ENCODE measurements at places on chromosomes 2 and 18. TPM values are rescaled to one million over a fixed set of nuclear protein-coding genes. Genes with fewer than 3 reads are reported as not detected.

DNA sequence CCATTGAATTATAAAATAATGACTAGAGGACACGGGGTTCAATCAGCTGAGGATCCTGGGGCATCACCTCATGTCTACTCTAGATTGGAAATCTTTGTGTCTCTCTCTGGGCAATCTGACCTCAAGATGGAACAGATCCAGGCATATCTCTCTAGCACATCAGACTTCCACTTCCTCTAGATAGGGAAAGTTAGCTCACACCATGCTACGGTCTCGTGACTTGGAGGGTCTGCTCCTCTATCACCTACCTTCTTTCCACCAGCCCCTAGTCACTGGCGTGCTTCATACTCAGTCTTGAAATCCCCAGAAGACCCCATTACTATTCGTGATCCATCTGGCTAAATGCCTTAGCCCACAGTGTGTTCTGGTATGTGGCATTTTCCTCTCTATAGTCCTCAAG lies 148.8 kb downstream of the ANKRD44 start:
- DNase-seq: no peak

DNA sequence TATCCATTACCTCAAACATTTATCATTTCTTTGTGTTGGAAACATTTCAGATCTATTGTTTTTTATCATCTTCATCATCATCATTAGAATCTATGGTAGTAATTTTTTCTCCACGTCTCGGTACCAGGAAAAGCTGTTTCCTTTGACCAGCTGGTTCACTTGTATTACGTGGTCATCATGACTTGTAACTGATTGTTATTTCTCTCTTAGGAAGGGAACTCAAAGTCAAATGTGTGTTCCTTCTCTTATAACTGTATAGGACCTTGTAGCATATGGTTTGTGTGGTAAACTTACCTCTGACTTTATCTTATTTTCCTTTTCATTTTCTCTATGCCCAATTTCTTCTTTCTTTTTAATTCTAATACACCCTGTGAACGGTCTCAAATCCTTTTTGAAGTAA lies 16.5 kb downstream of the NCOA1 start:
- no peak for DNase-seq

DNA sequence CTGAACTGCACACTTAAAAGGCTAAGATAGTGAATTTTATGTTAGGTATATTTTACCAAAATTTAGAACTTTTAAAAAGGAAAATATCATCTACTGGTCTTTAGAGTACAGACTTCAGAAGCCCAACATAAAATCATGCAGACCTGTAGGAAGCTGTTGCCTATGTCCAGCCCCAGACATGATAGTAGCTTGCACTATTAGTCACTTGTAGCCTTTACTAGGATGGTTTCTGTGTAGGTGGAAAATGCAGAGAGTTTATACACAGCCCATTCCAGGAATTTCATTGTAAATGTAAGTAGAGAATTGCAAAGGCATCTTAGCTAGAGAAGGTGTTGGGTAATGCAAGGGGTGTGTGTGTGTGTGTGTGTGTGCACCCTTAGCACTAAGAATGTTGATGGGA lies 640.2 kb downstream of the RNF144A start:
- DNase-seq: no peak

GRCh38 chr2:207939342-207940108 lies 85.8 kb downstream of the PLEKHM3 start:
- no peak for DNase-seq

DHRS9 gene
- total RNA-seq: 0.81 TPM

- no peak for DNase-seq
Observed at GRCh38 chr2:237403024-237403882, 10.7 kb downstream of the COL6A3 start.

ACTG2 gene
- total RNA-seq: 1.9 TPM

- DNase-seq: no peak
Observed at GRCh38 chr2:203732953-203733510, 26.6 kb downstream of the CD28 start.

GRCh38 chr2:215828528-215829184 lies 184.7 kb downstream of the MREG start:
- peak; percentile 53 for DNase-seq

IL37 gene
- not detected for total RNA-seq

DNA sequence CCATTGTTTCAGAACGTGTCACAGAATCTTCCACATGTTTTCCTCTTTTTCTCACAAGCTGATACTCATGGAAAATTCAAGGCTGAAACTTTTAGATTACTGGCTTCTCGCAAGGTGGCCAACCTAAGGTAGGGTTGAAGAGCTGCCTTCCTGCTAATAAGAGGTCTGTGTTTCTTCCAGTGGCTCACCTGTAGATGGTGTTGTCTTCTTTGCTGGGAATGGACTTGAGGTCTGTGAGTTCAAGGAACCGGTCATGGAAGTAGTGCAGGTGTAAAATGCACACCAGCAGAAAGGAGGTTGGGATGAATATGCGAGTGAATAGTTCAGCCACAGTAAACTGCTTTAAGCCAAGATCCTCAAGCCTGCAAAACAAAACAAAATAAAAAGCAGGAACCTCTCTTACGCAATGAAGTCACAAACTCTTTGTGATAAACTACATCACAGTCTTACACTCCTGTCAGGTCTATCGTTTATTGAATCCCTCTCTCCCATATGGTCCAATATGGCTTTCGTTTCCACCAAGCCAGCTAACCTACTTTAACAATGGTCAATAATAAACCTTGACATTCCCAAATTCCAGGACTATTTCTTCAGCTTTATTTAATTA lies 258.9 kb downstream of the NAPG start:
- no peak for DNase-seq

DNA sequence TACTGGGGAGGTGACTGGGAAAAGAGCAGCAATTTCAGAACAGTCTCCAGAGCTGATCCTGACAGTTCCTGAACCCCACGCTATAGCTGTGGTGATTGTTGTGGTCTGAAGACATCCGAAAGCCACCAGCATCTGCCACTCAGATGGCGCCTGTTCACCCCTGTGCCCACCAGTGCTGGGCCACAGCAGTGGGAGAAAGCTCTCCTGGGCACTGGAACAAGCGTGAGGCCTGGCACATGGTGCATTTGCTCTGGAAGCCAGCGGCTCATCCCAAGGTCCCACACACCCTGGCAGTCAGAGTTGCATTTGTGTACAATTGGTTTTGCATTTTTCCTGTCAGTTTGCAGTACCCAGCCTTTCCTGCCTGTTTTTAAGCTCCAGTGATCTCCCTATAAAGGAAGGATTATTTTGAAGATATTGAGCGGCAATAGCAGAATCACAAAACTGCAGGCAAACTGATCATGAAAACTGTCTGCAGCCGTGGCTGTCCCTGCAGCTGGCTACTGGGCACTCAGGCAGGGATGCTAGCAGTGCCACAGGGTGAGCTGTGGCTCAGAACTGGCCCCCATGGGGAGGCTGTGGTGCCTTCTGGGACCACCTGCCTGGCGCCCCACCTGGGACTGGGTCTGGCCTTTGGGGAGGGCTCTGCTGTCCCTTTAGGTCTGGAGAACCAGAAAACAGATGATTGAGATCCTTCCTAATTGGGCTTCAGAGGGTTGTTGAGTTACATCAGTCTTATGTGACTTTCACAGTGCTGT lies 30.1 kb downstream of the IMPA2 start:
- DNase-seq: no peak

DNA sequence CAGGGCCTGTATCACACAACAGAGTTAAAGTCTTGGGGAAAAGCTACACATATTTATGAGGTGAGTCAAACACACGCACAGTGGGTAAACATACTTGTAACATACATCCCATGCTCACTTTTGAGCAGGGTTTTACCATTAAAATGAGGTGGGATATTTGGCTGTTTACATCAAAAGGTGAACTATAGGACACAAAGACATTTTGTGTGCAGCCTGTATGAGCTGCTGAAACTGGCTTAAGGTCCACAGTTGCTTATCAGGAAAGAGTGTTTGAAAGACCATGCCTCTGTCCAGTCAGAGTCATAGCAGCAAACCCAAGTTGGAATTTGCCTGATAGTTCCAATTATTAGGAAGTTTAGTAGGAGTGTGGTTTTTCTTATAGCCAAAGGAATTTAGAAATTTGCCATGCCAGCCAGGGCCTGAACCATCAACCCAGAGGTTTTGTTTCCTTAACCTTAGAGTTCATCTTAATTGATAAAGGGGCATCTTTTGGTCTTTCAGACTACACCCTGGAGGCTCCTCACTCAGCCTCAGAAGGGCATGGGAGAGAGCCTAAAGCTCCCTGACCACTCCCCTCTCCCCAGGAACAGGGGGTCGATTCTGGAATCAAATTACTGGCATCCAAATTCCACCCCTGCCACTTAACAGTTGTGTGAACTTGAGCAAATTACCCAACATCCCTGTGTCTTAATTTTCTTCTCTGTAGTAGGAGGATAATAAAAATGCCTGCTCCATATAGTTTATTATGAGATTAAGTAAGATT lies 29.9 kb upstream of the L3MBTL4 start:
- DNase-seq: no peak

DNA sequence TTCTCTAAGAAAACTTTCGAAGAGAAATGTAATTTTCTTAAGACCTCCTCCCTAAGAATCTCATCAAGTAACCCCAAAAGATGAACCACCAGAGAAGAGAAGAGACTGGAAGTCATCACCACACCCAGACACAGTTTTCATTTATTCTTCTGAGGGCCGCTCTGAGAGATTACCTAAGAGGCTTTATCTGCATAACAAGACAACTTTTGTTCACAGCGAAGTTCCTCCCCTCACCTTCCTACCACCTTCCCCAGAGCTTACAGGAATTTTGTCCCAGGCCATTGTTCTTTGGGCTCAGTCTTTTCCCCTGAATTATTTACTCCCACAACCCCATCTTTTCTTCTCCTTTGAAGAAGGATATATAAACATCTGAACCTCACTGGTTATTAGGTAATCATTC lies 92.8 kb downstream of the AKAIN1 start:
- DNase-seq: no peak

GRCh38 chr2:89841476-89841840 lies 1150.0 kb downstream of the RPIA start:
- DNase-seq: peak; percentile 33
